ENCODE measurements at places on chromosomes 4 and X.

GRCh38 chr4:112003231-112003907, 141.9 kb upstream of the FAM241A start:
- no peak for DNase-seq

DNA sequence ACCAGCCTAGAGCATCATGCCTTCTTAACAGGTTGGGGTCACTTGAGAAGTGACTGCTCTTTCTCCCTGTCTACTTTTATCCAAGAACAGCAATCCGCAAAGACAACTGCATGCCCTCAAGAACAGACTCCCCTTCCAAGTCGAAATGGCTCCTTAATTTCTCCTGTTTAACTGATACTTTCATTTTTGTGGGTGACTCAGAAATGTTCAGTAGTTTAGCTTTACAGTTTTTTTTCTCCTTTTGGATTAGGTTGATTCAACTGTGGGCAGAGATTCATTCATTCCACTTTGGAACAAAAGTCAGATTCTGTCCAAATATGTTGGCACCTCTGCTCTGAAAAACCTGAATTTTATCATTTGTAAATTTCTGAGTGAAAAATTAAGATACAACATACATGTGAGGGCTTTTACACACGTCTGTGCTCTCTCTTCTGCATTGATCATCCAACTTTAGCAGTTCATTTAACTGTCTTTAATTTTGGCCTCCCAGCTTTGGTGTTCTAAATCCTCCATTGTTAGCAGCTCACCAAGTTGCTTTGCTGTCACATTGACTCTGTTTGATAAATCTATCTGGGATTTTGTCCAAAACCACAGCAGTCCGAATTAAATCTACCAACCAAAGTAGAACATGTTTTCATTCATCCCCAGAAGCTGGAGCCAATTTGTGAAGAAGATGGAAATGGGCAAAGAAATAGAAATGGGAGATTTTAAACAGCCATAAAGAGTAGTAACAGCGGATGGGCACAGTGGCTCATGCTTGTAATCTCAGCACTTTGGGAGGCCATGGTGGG, 50.0 kb downstream of the HOPX start:
- DNase-seq: no peak

DNA sequence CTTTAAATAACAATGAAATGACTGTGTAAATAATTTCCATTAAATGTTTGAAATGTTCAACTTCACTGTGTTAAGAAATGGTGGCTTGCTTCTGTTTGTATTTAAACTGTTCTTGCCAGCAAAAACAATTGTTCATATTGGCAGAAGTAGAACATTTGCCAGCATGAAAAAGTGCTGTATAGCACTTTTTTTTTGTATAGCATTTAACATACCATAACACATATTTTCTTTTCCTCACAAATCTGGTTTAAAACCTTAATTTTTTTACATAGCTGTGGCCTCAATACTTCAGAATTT, 94.1 kb downstream of the COX18 start:
- no peak for DNase-seq

DNA sequence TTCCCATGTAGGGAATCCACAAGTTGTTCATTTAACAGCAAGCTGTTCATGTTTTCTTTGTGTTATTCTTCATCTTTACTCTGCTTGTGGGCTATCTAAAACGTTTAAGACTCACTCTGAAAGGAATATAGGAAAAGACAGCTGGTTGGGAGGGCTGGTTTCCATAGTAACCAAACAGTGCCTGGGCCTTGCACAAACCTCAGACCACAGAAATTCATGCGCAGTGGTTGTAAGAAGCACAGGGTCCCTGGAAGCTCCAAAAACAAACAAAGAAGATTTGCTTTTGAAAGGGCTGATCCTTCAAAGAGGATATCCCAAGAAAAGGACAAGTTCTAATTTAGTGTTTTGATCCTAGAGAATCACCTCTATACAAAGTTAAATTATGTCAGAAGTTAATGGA, 7.8 kb downstream of the SERTM2 start:
- DNase-seq: peak; percentile 28

DNA sequence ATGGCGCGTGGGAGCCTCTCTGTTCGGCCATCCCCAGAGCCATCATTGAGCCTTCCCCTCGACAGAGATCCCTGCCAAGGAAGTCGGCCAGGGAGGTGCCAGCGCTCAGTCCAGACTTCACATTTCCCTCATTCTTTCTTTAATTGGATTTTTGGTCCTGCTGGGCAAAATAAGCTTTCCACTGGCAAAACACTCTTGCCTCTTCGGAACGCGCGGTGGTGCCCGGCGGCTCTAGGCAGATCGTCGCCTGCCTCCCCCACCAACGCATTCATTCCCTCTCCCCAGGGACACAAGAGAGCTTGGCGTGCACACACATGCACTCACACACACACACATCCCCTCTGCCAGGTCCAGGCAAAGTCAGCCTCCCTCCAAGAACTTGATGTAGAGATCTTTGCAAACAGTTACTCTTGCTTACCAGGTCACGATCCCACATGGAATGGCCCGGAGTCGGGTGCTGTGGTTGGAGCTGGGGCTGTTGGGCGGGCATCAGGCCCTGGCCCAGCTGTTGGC, 257.1 kb downstream of the BCOR start:
- DNase-seq: no peak

GRCh38 chr4:121674696-121675095, 22.1 kb downstream of the ANXA5 start:
- DNase-seq: no peak

- DNase-seq: no peak
Measured at GRCh38 chrX:135985157-135985972, at the start of gene SLC9A6. SLC9A6 (plus strand) TSS chrX:135985435; CDS start chrX:135985659, 224 bp downstream.

GRCh38 chr4:85938062-85938461, 421.8 kb downstream of the MAPK10 start:
- no peak for DNase-seq

DNA sequence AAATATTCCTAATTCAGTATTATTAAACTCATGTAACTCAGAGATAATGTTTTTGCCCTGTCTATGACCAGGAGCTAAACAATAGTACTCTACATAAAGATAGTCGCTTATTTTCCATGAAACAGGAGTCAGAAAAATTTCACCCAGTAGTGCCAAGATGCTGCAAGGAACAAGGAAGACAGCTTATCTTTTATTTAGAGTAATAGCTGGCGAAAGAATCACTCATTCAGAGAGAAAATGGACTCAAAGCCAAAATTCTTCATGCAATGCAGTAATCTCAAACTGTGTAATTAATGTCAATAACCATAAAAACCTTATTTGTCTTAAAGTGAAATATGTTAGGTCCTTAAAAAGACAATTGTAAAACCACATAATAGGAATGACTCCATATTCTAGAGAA, 477.8 kb downstream of the ANKRD50 start:
- DNase-seq: no peak

- DNase-seq: no peak
Measured at GRCh38 chr4:57985161-57985560, 875.0 kb upstream of the IGFBP7 start.

DNA sequence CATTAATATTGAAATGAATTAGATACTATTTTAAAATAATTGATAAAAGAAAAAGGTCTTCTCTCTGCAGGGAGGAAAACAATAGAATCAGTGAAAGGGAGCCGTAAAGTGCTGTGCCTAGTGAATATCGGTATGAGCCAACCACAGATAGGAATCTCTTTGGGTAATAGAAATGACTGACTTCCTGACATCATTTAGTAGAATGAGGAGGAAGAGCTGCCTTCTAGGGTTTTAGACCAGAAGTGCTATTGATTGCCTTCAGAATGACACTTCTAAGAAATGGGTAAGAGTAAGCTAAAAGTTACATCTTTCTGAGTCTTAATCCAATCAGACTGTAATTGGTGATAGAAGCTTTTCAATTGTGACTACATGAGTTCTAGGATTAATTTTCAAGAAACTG, 134.0 kb upstream of the MAP9 start:
- no peak for DNase-seq

DNA sequence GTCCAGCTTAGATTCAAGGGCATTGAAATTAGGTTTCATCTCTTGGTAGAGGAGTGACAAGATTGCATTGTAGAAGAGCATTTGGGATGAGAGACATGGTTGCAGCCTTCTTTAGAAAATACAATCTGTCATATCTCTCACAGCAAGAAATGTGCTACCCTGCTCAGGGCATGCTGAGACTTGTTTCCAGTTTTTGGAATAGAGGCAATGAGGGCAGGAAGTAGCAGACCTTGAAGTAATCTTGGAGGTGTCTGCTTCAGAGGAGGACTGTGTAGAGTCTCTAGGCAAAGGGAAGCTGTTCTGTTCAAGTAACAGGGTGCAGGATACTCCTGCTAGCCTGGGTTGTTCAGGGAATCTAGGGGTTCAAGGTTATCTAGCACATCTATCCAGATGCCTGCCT, 116.1 kb upstream of the ZNF827 start:
- no peak for DNase-seq

DNA sequence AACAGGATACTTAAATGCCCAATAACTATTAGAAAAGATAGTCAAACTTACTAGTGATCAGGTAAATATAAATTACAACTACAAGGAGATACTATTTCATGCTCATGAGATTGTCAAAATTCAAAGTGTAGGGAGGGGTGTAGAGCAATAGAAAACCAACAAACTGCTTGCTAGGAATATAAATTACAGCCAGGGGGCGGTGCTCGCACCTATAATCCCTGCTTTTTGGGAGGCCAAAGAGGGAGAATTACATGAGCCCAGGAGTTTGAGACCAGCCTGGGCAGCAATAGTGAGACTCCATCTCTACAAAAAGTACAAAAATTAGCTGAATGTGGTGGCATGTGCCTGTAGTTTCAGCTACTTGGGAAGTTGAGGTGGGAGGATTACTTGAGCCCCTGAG, 556.5 kb upstream of the NR3C2 start:
- DNase-seq: no peak

DNA sequence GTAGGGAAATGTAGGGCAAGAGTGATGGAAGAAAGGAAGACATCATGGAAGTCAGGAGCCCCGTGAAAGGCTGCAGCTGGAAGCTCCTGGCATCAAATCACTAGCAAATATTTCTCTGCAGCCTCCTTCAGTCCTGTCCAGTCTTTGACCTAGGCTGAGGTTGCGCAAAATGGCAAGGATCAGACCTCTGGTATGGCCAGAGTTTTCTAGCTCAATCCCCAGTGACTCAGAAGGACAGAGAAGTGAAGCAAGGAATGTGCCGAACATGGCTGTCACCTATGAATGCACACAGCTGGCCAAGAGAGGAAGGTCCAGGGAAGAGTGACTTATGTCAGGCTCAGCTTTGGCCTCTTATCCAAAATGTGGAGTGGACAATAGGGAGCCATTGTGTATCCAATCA, 71.1 kb upstream of the PHOX2B start:
- no peak for DNase-seq

- no peak for DNase-seq
Measured at GRCh38 chr4:54940996-54941865, 184.2 kb downstream of the KDR start.

DNA sequence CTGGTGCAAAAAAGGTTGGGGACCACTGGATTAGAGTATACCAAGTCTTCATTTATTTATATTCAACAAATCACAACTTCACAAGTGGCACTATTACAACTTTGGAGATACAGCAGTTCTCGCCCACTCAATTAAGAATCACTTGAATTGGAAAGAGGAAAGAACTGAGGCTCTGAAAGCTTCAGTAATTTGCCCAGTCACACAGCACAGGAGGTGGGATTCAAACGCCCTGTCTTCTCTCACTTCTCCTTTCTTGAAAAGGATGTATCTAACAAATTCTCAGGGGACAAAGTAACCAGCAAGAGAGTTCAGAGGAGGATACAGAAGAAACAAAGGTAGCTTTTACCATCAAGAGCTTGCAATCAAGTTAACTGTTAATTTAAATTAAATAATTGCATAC, 12.4 kb downstream of the SMIM14 start:
- no peak for DNase-seq

GRCh38 chr4:56641494-56642051, 39.5 kb downstream of the HOPX start:
- DNase-seq: no peak

Data from forelimb muscle (tissue), 1 donor.